ENCODE measurements at places on chromosomes 6 and 20.

DNA sequence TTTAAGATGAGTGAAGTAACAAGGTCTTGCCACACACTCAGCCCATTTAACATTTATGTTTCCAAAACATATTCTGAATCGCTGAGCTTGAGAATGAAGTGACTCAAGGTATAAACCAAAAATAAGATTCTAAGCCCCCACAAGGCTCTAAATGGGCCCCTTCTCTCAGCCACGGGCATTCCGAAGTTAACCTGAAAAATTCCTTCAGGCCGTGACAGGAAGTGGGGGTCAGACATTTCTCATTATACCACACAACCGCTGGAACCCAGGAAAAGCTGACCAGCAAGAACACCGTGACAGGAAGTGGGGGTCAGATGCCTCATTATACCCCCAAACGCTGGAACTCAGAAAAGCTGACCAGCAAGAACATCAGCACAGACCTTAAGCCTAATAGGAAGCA is 247.9 kb downstream of the ERMARD start:
- no peak for DNase-seq

GRCh38 chr6:124991764-124992295 is 29.6 kb downstream of the RNF217 start:
- DNase-seq = no peak

DNA sequence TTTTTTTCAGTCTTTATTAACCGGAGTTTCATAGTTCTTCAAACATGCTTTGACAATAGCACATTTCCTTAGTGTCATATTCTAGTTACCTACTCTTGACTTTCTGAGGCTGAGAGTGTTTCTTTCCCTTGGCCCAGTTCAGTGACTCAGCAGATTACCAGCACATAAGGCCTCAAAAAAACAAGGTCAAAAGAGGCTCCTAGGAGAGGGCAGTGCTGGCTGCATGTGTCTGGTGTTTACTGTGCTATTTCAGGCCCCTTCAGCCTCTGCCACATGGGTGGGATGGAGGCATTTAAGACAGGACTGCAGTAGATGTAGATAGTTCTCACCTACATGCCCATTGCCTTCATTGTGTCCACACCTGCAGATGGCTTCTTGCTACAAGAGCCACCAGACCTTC is 198.2 kb upstream of the SSTR4 start:
- DNase-seq = peak; percentile 61

- no peak for DNase-seq
Measured at GRCh38 chr6:168985705-168986104, 267.9 kb downstream of the THBS2 start.

DNA sequence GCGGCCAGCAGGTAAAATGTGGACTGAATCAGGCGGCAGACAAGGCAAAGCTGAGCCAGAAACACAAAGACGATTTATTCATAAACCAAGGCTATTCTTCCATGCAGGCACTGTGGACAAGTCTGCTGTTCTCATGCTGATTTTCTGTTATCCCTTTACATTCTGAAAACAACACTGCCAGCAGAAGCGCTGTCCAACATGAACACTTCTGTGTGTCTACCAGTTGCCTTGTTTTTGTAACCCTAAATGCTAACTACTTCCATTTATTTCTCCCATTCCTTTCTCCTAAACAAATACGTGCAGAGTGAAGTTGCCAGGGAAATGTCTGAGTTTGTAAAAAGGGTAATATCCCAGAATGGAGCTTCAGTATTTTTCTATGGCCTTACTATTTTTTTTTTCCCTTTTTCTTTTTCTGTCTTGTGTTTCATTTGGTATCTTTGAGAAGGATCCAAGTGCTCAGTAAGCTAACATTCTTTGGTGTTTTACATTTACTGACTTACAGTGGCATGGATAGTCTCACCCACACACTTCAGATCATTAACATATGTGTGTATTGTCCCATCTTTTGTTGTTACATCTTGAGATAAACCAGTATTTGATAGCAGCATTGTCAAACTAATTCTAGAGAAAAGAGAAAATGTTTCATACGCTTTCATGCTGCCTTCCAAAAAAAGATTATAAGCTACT is 1308.9 kb upstream of the MAP3K7 start:
- no peak for DNase-seq

GRCh38 chr6:126266664-126267063 is 73.3 kb upstream of the CENPW start:
- DNase-seq = no peak

DNA sequence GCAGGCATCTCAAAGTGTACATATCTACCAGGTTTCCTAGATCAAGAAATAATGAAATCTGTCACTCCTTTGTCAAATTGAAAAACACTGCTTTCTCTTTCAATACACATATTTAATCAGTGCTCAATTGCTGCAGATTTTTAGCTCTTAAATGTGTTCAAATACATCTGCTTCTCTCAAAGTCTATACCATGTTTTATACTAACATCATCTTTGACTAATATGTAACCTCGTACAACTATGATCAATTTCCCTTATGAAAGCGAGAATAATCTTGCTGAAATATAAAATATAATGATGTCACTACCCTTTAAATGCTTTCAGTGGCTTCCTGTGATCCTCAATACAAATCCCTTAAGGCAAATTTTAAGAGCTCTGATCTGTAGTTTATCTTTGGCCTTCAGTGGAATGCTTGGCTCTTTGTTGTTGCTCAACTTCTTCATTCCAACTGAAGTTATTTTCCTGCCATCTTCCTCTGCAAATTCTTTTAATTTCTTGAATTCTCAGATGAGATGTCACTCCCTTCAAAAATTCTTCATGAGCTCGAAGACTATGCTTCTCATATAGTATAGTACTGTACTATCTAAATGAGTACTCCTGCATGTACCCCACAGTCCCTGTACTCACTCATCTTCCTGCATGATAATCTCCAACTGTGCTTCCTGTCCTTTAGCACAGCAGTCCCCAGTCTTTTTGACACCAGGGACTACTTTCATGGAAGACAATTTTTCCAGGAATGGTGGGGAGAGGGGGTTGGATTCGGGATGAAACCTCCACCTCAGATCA is 545.1 kb upstream of the GJE1 start:
- DNase-seq = no peak

DNA sequence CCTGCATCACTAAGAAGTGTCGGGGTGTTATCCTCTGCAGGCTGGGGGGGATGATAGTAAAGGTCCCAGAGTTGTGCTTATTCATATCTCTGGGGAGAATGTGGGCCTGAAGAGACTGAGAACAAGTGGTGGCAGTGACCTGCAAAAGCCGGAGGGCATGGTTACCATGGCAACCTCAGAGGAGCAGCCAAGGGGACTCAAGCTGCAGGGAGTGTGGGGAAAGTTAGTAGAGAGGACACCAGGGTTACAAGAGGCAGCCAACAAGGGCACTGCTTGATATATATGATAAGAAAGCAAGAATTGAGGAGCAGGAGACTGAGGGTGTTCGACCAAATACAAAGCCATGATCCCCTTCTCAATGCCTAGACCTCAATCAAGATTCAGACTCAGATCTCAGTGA is 46.1 kb downstream of the HLA-F start:
- DNase-seq = no peak

- peak; percentile 99 for DNase-seq
Measured at GRCh38 chr20:60057866-60058807, 99.9 kb downstream of the CDH26 start.

GRCh38 chr20:61886721-61887595 is 178.7 kb downstream of the TAF4 start:
- DNase-seq = peak; percentile 12

DNA sequence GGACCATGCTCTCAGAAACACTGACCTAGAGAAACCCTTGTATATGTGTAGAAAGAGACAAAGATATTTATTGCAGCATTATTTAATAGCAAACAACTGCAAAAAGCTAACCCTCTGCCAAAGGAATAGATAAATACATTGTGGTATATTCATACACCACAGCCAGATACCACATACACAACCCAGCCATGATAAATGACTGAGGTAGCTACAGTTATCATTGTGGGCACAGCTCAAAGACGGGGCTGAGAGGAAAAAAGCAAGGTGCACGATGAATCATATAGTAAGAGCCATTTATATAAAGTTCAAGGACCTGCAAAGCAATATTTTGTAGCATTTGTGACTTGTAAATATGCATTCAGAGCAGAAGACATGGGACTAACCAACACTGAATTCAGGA is 30.8 kb downstream of the RSPO4 start:
- peak; percentile 11 for DNase-seq

DNA sequence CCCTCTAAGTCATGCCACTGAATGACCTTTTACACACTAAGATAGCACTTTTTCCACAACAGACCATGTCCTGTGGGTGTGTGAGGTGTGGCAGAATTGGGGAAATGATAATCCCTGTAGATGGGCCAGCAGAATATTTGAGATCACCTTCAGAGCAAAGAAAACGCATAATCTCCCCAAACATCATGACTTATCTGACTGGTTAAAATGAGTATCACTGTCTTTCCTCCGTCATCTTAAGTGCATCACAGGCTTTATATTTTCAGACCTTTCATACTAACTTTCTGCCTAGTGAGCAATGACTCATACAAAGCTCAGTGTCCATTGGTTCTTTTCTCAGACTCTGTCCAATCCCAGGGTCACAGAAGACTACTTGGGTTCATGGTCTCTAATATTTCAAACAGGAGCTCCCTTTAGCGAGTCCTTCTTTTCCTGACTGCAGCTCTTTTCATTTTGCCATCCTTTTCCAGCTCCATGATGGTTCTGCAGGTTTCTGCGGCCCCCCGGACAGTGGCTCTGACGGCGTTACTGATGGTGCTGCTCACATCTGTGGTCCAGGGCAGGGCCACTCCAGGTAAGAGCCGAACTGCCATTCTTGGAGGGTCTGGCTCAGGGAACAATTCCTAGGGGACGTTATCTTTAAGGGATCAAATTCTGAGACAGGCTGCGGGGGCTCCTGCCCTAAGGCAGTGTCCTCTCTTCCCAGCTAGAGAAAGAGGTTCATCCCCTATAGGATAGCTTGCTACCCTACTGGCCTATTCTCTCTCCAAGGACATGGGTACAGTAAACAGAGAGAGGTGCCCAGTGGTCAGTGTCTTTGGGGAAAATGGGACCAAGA is at the start of gene HLA-DPB1:
Gene HLA-DPB1, plus strand, starts transcription at position 423 of the 838 bp plus-strand sequence. Its CDS starts 52 bp downstream, at position 475.
- peak; percentile 83 for DNase-seq

DNA sequence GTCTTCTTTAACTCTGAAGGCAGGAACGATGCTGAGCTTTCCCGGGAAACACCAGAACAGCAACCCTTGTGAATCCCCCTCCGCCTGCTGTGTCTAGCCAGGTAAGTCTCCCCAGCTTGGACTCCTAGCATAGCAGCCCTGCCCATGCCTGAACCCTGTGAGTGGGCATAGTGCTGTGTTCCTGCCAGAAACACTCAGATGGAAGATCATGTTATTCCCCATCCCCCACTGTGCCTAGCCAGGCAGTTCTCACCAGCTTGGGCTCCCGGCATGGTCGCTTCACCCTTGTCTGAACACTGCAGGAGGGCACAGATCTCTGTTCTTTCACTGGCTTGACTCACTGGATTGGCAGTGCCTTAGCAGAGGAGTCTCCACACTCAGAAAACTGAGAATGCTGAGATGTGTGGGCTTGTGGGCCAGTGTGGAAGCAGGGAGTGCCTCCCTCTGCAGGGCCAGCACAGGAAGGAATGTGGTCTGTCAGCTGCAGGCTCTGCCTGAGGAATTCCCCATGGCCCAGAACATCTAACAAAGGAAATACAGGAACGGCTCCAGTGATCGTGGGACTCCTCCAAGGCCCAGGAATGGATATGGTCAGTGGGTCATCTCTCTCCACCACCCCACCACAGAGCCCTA is 440.1 kb upstream of the ADGRB3 start:
- DNase-seq = no peak

GRCh38 chr6:30013291-30013922 is 47.7 kb upstream of the POLR1H start:
- DNase-seq = peak; percentile 44

All from common myeloid progenitor, CD34-positive (primary cell).